Body of pancreas (tissue), 4 donors: ENCODE measurements at places on chromosomes 4 and X.

DNA sequence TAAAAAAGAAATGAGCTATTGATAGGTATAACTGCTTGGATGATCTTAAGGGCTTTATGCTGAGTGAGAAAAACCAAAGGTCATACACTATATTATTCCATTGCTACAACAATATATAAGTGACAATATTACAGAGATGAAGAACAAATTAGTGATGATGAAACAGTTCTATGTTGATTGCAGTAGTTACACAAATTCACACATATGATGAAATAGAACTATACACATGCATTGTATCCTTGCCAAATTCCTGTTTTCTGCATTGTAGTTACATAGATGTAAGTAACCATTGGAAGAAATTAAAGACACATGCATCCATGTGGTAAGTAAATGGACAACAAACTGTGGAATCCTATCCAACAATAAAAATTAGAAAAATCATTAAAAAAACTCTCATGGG lies 76.5 kb downstream of the CENPC start:
- no peak for DNase-seq

DNA sequence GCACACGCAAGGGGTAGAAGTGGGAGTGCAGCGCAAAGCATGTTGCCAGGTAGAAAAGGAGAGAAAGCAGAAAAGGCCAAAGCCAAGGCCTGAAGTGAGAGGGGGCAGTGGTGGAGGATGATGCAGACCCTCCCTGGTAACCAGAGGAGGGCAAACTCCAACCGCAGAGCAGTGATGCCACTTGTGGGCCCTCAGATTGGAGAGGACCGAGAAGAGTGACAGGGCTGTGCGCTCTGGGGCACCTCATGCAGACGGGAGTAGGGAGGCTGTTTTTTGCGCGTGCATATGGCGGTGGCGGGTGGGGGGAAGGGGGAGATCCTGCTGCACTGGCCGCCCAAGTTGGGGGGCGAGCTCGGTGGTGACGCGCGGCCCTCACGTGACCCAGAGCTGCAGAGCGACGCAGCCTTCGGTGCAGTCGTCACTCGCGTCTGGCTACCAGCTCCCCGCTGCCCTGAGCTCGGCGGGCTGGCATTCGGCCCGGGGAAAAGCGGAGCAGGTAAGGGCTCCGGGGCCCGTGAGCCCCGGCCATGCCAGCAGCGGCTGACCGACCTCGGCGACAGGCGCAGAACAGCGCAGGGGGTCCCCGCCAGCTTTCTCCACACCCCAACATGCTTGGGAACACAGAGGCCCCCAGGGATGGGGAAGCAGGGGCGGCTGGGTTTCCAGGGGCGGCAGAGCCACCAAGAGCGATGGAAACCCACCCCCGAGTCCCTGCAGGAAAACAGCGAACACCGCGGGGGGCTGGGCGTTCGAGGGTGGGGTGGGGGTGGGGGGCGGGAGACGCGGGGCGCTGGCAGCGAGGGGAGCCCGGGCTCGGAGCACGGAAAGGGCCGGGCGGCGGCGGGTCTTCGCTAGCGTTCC lies at the start of gene BEX3:
BEX3 (plus strand) TSS at position 421 of the 861 bp plus-strand sequence. CDS start 984 bp downstream, outside the sequence.
- DNase-seq: peak; percentile 68

GRCh38 chr4:129641179-129641578 lies 545.2 kb downstream of the C4orf33 start:
- DNase-seq: peak; percentile 70

DNA sequence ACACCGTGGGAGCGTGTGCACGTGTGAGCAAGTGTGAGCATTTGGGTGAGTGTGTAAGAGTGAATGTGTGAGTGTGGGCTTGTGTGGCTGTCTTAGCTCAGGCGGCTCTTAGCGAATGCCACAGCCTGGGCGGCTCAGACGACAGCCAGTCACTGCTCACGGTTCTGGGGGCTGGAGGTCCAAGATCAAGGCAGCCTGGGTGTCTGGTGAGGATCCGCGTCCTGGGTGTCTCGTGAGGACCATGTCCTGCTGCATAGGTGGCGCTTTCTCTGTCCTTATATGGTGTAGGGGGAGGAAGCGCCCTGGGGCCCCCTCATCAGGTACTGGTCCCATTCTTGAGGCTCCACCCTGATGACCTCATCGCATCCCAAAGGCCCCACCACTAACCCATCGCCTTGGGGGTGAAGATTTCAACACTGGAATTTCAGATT lies 4.5 kb downstream of the DOK7 start:
- no peak for DNase-seq

- no peak for DNase-seq
These were observed 584 bp downstream of the SUV39H1 start for GRCh38 chrX:48696909-48697727.

DNA sequence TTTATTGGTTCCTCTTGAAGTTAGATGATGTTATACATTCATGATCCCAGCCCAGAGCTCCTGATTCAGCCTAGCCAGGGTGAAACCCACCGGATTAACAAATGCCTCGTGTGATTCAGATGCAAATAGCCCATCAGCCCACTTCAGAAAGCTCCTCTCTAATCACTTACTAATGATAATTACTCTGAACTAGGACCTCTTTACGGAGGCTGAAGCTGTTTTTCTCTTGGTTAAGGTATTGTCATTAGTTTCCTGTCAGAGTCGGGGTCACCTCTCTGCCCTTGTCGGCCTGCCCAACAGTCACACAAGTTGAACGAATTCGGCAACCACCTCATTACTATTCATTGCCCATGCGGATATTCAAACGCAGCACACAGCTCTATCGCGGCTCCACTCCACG lies 36.6 kb downstream of the ZFP42 start:
- DNase-seq: no peak

GRCh38 chr4:4704267-4704666 lies 155.2 kb upstream of the MSX1 start:
- DNase-seq: peak; percentile 19

DNA sequence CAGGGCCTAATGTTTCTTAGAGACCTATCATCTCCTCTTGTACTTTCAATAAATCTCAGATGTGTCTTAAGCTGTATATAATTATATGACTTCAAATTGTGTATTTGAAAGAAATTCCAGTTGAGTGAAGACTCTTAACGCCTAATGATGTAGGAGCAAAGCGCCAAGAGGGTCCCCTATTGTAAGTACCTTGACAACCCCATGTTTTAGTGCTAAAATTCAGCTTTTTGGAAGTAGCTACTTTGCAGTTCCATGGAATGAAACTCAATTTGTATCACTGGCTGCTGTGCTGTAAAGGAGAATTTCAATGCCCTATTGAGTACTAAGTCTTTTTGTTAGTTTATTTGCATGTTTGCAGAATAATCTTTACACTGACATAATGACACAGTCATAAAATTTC lies 1826.6 kb upstream of the AGA start:
- DNase-seq: no peak
